ENCODE measurements at places on chromosomes 3 and 15.

- no peak for DNase-seq
Measured at GRCh38 chr3:143565951-143566350, 282.3 kb downstream of the SLC9A9 start.

DNA sequence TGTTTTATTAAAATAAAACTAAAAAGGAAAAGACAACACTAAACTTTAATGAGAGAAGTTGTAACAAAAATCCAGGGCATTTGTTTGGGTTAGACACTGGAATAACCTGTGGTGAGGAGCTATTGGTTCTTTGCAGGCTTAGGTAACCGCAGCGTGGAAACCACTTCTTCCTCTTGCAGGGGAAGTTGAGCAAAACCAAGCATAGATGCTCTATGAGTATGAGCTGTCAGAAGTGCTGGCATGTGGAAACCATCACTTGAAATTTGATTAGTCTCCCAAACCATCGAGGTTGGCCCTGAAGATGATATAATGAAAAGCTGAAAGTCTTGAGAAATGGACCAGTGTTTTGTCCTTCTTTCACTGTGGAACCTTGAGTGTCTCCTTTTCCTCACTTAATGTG, 127.1 kb upstream of the RBMS3 start:
- DNase-seq = peak; percentile 81

DNA sequence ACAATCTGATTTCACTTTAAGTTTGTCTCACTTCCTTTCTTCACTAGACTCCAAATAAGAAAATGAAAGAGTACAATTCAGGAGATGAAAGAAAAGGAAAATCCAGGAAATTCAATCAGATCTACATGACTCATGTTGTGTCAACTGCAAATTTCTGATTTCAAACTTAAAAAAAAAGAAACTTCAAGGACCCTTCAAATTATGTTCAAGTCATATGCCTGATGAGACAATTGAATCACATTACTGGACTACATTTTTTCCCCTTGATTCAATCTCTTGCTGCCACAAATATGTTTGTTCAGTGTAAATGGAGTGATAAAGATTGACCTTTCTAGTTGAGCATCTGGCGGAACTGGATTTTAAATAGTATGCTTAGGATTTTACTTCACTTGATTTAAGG, 37.4 kb downstream of the FRMD5 start:
- DNase-seq = no peak

GRCh38 chr3:143608966-143609365, 239.3 kb downstream of the SLC9A9 start:
- no peak for DNase-seq

DNA sequence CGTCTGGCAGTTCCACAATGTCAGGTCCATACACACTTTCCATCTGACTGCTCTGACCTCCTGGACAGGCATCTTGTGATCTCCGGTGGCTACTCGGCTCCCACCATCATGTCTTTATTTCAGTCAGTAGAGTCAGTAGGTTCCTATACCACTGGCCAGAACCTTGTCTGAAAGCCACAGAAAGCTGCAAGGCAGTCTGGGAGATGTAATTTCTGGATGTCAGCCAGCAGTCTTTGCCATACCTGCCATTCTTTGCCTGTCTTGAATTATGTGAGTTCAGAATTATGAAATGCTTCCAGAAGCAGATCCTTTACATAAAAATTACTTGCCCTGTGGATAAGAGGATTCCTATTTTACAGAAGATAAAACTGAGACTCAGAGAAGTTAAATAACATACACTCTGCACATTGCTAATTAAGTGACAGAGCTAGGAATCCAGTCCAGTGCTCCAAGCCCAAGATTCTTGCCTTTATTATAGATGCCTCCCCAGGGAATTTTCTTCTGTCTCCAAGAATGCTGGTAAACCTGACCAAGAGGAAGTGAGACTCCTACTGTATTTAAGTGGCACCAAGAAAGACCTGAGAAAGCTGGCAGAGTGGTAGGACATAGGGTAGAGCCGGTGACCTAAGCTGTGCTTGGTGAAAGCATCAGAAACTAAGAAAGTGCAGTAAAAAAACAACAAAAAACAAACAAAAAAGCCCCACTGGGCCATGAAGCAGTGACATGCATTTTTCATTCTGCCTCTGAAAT, 75.6 kb downstream of the IQCH start:
- DNase-seq = no peak

GRCh38 chr15:94547711-94548110, 316.4 kb downstream of the MCTP2 start:
- DNase-seq = no peak

GRCh38 chr15:69743091-69743490, 290.5 kb downstream of the RPLP1 start:
- no peak for DNase-seq

DNA sequence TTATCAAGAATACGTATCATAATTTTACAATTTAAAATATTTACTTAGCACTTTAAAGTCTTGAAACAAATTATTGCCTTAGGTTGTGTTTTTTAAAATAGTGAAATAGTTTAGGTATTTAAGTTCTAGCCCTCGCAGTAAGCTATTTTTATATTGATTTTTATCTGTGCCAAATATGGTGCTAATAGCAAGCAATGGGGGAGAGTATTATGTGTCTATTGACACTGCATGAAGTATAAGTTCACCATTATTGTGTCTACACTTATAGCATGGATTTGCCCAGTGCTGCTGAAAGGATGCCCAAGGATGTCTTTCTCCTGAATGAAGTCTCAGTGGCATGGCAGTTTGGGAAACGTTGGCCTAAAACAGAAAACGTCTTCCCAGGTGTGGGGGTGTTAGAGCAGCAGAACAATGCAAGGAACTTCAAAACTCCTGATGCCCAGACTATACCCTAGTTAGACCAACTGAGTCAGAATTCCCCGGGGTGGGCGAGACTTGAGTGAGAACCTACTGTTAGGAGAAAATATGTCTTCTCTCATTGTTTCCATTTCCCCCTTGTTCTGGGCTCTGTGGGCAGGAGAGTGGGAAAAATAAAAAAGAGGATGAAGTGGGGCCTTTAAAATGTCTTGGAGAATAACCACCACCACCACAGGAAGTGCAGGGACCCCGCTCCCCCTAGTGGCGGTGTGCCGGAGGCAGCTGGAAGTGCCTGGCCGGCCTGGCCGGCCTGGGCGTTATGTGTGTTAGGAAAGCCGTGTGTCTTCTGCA, 104.2 kb upstream of the SLC7A14 start:
- peak; percentile 4 for DNase-seq

GRCh38 chr3:180063783-180064182, 27.0 kb upstream of the PEX5L start:
- DNase-seq = no peak

DNA sequence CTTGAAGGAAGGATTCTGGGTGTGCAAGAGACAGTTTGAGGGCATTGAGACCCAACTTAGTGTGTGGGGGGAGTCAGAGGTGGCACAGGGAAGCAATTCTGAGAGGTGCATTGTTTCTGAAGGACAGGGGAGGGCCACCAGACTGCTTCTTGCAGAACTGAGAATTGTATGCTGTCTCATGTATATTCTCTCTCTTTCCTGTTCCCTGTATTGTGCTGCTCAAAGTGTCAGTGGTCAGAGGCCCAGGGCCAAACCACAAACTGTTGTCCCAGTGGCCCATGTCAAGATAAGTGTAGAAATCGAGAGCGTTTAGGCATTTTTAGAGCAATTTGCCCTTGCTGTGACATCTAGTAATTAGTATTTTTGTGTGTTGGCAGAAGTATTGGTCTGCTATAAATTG, 567.1 kb downstream of the EDEM1 start:
- DNase-seq = no peak

GRCh38 chr3:144052275-144052674, 80.7 kb downstream of the DIPK2A start:
- DNase-seq = no peak

DNA sequence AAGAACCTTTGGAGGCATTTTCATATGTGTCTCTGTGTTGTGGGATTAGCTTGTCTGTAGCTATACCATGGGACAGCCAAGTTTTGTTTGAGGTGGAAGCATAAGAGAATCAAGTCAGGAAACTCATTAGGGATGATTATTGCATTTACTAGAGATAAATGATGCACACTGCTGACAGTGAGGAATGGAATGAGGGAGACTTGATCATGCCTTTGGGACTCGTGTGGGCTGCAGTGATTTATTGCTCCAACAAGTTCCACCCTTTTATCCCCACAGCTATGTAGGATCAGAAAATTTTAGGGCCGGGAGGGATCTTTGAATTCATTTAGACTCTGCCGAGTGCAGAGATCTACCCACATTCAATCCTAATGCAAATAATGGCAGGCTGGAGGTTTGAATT, 16.3 kb downstream of the ZNF385D start:
- no peak for DNase-seq

DNA sequence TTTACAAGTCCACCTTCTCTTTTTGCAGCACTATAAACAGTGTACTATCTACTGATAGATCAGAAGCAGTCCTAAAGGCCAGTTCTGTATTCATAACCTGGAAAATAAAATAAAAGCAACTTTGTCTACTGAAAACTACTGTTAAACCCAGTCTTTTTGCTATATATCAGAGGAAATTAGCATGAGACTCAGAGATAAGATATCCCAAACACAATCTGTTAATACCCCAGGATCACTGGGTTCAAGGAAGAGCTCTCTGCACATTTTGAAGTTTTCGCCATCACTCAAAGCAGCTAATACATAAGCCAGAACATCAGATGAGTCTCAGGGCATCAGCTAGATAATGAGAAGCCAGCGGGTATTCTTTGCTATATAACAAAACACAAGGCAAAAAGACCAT, 21.8 kb downstream of the OSBPL10 start:
- no peak for DNase-seq

DNA sequence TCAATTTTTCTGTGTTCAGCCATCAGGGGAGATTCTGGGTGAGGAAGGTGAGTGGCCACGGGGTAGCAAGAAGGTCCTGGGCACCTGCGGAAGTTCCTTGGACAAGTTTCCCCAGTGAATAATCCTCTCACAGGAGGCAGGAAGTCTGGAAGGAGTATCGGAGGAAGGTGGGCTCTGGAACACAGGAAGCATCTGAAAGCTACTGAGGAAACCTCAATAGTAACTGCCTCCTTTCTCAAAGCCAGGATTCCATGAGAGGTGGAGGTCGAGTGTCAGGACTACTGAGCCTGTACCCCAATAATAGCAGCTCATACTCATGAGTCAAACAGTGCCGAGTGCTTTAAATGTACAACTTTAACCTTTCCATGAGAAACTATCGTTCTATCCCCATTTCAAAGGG, 110.9 kb downstream of the OXNAD1 start:
- DNase-seq = no peak

DNA sequence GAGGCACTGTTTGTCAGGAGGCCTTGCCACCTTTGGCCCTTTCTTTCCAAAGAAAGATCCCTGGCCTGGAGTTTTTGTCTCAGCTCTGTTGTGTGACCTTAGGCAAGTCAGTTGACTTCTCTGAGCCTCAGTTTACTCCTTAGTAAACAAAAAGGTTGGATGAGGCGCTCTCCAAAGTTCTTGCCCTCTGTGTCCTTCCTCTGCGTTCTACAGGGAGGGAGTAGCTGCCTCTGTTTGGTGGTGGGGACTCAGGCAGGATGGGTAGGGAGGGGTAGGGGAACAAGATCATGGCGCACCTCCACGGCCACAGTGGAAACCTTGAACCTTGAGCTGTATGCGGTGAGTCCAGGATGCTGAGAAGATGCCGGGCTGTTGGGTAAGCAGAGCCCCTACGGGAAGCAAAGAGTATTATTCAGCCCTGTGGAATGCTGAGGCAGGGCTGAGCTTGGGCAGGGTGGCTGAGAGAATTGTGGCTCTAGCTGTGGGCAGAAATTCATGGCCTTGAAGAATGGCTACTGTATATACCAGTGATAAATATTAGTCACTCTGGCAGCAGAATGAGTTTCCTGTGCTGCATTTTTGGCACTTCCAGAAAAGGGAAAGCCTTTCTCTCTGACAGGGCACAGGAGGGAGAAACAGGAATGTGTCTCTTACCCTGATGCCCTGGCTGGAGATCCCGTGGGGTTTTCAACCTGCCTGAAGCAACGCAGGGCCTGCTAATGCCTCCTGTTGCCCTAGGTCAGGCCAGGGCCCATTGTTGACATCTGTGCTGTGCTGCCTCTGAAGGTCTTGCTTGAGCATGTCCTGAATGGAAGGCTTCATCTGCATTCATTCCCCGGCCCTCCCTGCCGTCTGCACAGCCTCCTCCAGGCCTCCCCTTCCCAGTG, 39.9 kb downstream of the SMAD3 start:
- no peak for DNase-seq

DNA sequence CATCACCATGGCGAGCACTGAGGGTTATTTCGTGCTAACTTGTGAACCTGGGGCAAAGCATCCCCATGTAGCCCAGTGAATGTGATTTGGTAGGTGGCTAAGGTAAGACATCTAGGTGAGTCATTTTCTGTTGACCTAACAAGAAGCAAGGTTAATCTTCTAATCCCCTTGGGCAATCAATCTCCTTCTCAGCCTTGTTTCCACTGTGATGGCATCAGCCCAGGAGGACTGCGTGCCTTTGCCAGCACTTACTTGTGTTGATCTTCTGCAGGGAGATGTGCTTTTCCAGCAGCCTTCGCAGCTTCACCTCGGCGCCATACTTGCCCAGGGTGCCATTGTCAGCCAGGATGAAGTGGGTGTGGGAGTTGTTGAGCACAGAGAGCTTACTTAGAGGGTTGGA, 35.7 kb downstream of the TRPM1 start:
- DNase-seq = no peak

DNA sequence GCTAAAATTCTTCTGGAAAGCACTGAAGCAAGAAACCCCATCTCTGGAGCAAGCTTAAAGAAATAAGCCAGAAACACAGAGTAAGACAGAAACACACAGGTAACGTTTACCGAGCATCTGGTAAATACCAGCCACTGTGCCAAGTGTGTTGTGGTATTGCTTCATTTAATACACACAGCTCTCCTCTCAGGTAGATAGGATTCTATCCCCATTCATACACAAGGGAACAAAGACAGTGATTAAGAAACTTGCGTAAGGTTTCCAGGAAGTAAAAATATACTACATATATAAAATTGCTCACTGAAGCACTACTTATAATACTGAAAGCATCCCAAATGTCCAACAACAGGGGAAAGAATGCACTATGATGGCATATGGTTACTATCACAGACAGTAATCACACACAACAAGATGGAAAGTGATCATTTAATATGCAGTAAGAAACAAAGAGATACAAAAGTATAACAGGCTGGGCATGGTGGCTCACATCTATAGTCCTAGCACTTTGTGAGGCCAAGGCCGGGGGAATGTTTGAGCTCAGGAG, 27.5 kb downstream of the TAMM41 start:
- no peak for DNase-seq

DNA sequence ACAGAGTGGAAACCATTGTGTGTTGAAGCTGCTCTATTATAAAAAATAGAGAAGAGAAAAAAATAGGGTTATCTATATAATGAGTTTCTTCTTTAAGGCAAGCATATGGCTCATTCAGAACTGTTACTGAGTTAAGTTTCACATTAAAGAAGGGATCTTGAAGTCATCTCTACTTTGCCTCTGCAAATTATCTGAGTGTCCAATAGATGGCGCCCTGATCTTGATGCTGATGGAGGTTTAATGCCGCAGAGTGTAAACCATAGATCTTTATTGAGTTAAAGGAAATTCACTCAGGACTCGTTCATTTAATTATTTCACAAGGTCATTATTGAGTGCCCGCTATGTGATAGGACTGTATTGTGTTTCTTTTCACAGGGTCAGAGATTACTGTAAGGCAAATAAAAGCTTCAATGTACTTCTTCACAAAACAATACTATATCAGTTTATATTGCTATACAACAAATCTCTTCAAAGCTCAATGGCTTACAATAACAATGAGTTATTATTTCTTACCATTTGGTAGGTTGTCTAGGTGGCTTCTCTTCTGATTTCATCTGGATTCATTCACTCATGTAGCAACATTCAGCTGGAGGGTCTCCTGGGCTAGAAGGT, 171.4 kb downstream of the NSUN3 start:
- DNase-seq = peak; percentile 28

Data from T-helper 2 cell (primary cell).